ENCODE measurements at places on chromosomes 4 and X.
A peak's percentile ranks its signal among the peaks of the same experiment; 100 is the strongest.

GRCh38 chr4:6460876-6461275, 11.5 kb downstream of the PPP2R2C start:
- DNase-seq, result no peak

GRCh38 chrX:110417128-110417527, 58.5 kb downstream of the RTL9 start:
- no peak for DNase-seq

DNA sequence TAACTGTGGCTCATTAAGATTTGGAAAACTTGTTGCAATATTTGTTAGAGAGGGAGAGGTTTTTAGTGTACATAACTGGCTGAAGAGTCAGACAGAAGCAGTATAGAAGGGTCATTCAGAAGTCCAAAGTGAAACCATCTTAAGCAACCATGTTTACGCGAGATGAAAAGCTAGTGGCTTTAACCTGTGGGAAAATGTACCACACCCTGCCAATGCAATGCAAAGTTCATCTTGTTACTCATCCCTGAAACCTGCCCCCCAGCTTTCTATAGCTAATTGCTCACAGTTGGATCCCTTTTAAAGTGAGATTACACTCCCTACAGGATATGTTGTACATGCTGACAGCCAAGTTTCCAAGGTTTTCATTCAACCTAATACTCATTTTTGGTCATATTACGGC, 96.7 kb upstream of the RAPGEF2 start:
- no peak for DNase-seq

GRCh38 chrX:72048510-72049455, 82.9 kb downstream of the RTL5 start:
- peak; percentile 8 for DNase-seq

- DNase-seq, result no peak
These were observed 53.7 kb downstream of the SMIM31 start for GRCh38 chr4:164807611-164808010.

GRCh38 chrX:23911126-23911835, 3.5 kb downstream of the CXorf58 start:
- DNase-seq, result peak; percentile 72
